ENCODE measurements at places on chromosomes 3 and 15.

DNA sequence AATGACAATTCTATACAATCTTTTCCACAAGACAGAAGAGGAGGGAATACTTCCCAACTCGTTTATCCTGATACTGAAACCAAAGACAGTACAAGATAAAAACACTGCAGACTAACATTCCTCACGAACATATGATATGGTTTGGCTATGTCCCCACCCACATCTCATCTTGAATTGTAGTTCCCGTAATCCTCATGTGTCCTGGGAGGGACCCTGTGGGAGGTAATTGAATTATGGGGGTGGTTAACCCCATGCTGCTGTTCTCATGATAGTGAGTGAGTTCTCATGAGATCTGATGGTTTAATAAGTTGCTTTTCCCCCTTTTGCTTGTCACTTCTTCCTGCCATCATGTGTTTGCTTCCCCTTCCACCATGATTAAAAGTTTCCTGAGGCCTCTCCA lies 83.9 kb upstream of the PROK2 start:
- no peak for DNase-seq

- no peak for DNase-seq
These were observed 180.4 kb upstream of the CTNNB1 start for GRCh38 chr3:41018855-41019254.

- DNase-seq: no peak
These were observed 314.6 kb downstream of the RPLP1 start for GRCh38 chr15:69767191-69767590.

GRCh38 chr3:35505772-35506171 lies 133.6 kb upstream of the ARPP21 start:
- no peak for DNase-seq
